ENCODE measurements at places on chromosomes 3 and 15.

- no peak for DNase-seq
These were observed 23.7 kb downstream of the RBM5 start for GRCh38 chr3:50112462-50112861.

DNA sequence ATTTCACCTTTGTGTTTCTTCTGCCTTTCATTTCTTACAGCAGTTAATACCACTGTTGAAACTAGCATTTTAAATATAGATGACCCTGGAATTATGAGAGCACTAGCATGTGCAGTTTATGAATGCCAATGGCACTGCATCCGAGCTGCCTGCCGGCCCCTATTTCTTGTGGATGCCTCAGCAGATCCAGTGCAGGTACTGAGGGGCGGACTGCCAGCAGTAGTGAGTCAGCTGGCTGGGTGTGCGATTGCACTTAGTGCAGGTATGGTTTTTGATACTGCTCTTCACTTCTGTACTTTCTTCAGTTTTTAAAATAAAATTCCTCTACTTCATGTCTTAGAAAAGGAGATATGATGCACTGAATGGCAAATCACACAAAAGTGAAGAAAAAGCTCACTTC, 453.0 kb downstream of the DIPK2A start:
- DNase-seq: no peak

GRCh38 chr15:42274702-42274989, 1.4 kb upstream of the TMEM87A start:
- DNase-seq: no peak

DNA sequence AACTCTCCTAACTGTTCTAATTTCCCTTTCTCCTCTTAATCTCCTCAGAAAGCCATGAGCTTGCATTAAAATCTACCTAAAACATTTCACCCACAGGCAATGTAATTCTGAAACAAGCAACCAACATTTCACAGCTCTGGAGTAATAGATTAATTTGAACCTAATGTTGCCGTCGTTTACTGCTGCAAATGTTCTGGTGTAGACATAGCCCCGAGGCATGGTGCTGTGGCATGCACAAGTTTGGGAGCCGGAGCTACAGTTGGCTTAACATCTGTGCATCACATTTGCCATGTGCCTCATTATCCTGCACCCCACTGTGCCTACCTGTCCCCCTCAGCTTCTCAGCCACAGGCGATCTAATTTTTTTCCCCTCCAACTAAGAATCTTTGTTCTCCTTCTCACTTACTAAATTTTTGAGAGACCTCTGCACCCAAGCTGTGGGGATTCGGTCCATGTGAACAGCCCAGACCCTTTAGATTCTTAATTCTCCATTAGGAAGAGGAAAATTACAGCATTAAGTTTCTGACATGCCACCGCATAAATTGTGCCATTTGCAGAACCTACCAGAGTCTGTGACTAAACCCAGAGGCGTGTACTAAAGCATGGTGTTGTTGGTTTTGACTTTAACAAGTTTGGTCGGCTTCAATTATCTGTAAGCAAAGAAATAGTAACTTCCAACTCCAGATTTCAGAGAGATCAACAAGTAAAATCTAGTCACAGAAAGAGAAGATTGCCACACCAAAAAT, 419.2 kb downstream of the MECOM start:
- no peak for DNase-seq

Measured in nucleus accumbens (tissue), 56 donors.